ENCODE measurements at places on chromosomes 16 and 17.

GRCh38 chr16:15856901-15857698 lies at the start of gene MYH11:
MYH11 (minus strand) TSS chr16:15857028; CDS start chr16:15838252, 18,776 bp downstream.
- no peak for DNase-seq

- no peak for DNase-seq
Observed at GRCh38 chr17:21173543-21173942, 40.4 kb downstream of the TMEM11 start.

DNA sequence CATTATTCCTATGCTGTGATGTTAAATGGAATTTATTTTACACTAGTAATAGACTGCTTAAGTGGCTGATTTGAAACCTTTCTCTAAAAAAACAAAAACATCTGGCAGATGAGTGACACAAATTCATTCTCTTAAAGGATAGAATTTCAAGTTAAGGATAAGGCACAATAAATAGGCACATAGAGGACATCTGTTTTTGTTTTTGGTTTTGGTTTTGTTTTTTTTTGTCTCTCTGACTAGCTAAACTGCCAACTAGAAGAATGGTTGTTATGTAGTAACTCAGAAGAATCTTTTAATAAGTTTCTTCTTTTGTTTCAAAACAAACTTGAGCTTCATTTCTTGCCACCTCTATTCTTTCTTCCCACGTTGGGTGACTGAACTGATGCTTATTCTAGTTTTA lies 5.1 kb upstream of the VPS4A start:
- DNase-seq: no peak

GRCh38 chr17:12398441-12399051 lies 267.1 kb upstream of the MYOCD start:
- no peak for DNase-seq

DNA sequence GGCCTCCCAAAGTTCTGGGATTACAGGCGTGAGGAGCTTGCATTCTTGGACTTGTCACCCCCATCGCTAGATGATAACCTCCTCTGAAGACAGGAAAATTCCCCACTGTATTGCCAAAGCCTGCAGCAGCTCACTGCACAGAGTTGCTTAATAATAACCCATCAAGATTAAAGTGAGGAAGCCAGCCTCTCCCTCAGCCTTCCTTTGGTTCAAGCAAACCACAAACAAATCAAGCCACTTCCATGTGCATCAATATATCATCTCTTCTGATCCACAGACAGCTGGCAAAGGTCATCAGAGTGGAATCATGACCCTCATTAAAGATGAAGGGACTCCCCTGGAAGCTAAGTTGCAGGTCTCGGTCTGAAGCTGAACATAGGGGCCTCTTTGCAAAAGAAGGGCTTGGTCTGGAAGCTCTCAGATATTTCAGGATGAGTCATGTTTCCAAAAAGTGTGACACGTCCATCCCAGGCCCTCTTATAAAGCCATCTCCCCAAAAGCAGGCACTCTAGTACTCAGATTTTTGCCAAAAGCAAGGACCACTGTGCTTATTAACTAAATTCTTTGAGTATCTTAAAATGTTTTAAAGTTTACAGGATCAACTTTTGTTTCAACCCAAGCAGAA lies 4.8 kb downstream of the EMP2 start:
- DNase-seq: peak; percentile 34

Measured in HCEC 1CT (cell line).